Fibroblast of the aortic adventitia (primary cell): ENCODE measurements at places on chromosomes 3 and 15. TPM values are rescaled to one million over a fixed set of nuclear protein-coding genes. Genes with fewer than 3 reads are reported as not detected.

The NANOGP8 gene
- 0.81 TPM in 1 of 2 replicates, not detected in the other for total RNA-seq

The SAMD7 gene
- total RNA-seq, result not detected in 2 replicates

The CHRNA5 gene
- total RNA-seq, result 1.1 and 1.6 TPM in 2 replicates

The PEAK1 gene
- total RNA-seq, result 52.8 and 98.2 TPM in 2 replicates

The MYZAP gene
- total RNA-seq, result not detected in 2 replicates
